Stimulated activated CD8-positive, alpha-beta memory T cell treated with anti-CD3 and anti-CD28 coated beads, Interleukin-15, amount 100 ng/mL, for 48 hours (primary cell): ENCODE measurements at places on chromosomes 2 and 18.

DNA sequence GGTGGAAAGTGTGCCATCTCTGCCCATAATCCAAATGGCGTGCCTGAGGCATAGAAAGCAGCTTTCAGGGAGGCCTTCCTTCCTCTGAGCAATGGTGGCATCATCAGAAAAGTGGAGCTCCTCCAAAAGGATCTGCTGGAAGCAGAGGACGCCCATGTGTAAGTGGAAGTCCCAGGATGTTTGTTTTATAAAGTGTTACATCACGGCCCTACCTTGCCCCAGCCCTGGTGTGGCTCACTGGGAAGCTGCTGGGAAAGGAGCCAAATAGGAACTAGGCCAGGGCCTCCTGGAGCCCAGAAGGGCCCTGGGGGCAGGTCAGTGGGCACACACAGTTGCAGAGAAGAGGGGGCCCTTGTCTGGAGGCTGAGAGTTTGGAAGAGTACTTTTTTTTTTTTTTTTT, 4.2 kb upstream of the ODC1 start:
- DNase-seq: no peak

GRCh38 chr18:33161131-33161530, 279.4 kb downstream of the CCDC178 start:
- DNase-seq: no peak

DNA sequence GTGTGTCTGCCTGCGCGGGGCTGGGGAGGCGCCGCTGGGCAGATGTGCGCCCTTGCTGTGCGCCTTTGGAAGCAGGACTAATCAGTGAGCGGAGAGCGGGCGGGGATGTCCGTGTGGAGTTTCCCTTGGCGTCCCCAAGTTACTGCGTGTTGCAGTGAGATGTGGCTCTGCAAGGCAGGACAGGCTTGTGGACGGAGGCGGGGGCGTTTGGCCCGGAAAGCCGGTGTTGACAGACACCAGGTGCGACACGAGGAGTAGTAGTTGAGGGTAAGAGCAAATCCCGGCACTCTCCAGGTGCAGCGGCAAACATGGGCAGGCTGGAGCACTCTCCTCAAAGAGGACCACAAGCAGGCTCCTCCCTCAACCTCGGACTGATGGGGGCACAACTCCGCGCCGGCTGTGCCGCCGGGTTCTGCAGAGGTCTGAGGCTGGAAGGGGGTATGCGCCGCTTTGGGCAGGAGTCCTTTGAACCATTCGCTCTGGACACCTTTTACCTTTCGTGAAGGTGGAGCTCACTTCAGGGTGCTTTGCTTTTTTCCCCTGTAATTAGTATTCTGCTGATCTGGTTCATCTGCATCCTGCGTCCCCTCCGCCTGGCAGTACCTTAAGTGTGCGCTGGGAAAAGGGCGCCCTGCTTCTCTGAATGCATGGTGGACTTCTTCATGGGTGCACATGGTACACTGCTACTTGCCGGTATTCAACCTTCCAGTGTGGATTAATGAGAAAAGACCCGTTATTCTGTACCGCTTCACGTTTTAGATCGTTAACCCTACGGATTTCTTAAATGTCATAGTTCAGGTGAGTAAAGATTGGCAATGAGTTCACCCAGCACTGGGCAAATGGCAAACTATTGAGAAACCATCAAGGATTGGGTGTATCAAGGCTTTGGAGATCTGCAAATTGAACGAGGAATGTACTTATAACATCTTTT, 608 bp downstream of the CDH7 start:
- no peak for DNase-seq

- no peak for DNase-seq
Measured at GRCh38 chr2:98738304-98738703, 7.4 kb upstream of the MGAT4A start.

DNA sequence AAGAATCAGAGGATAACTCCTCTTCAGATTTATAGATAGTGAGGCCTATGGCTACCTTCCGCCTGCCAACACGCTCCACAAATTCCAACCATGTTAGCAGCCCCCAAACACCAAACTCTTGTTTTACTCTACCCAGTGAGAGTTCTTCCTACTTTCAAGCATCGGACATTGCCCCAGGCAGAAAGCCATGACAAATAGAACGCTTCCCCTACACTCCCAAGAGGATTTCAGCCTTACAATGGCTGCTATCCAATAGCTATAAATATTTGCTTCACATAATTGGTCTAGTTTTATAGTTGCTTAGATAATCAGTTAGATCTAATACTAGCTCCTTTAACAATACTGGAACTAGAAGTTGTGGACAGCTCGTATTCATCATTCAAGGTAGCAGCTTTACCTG, 503.4 kb upstream of the VRK2 start:
- DNase-seq: no peak

GRCh38 chr2:118053681-118054080, 34.6 kb upstream of the INSIG2 start:
- DNase-seq: no peak

DNA sequence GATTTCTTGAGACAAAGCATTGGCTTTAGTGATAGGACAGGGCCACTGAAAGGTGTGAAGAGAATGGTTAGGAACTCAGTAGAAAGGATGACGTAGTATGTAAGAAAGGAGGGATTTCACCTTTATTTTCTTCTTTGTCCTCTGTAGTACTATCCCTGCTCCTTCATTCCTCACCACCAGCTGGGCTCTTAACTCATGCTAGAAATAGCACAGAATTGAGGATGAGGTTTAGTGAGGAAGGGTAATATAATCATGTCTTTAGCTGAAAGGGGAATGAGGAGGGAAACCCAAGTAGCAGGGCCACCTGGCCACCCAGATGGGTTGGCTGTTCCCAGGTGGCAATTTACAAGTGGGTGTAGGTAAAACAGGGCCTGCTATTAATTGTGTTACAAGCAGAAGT, 15.2 kb downstream of the ACVR2A start:
- DNase-seq: no peak

DNA sequence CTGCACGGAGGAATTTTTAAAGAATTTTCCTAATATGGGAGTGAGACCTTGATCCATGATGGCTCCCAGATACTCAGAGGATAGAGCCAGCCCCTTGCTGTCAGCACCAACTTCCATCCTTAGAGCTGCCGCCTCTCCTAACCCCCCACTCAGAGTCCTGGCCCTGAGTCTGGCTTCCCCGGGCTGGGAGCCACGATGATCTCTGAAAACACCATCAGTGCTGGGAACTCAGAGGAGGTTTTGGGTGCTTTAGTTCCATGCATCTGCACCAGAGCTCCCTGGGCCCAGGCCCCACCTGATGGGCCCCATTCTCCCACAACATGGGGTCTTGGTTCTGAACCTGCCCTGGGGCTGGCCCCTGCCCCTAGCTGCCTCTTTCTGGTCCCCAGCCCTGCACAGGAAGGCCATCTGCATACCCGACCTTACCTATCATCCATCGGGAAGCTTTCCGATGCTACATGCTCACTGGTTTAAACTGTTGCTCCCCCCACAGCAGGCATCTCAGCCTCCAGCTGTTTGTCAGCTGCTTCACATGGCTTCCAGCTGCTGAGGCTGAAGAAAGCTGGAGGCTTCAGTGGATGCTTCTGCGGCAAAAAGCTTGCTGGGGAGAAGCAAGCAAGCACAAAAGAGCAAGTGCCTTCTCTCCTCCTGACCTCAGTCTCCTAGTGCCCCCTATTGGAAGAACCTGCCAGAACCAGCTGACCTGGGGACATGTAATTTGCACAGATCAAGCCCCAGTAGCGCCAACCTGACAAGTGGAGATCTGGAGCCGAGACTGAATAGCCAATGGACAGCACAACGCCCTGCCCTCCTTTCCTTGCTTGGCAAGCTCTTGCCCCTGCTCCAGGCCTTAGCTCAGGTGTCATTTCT, 24.2 kb upstream of the RHOB start:
- DNase-seq: no peak

GRCh38 chr2:28475088-28475595, 20.7 kb upstream of the PLB1 start:
- no peak for DNase-seq

- peak; percentile 60 for DNase-seq
Measured at GRCh38 chr2:230614913-230615332, 97.7 kb upstream of the CAB39 start.

DNA sequence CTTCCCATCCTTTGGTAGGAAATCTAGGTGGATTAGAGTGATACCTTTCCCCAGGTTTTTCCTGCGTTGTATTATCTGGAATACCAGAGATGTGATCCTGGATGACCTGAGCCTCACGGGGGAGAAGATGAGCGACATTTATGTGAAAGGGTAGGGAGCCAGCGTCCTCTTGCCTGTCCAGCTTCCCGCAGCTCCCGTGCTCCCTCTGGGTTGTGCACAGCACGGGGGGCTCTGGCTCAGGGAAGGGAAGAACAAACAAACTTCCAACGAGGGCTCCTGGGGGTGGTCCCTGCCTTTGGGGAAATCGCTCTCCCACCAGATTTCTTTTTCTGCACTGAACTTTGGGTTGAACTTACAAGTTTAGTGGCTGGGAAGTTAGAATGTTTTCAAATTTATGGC, 215.7 kb downstream of the DYSF start:
- DNase-seq: no peak

- DNase-seq: no peak
Measured at GRCh38 chr2:236171181-236171679, 3.0 kb upstream of the GBX2 start.

DNA sequence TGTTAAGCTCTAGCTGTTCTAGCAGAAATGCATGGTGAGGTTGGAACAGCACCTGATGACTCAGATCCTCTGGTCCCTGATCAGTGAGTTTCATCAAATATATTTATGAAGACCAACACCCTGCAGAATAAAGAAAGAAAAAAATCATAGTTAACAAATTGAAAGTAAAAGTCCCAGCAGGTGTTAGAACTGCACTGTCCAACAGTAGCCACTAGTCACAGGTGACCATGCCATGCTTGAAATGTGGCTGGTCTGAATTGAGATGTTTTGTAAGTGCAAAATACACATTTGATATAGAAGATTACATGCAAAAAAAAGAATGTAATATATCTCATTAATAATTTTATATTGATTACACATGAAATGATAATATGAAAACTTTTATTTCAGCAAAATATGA, 1010.7 kb upstream of the ZEB2 start:
- DNase-seq: no peak

GRCh38 chr18:9516437-9517064, 41.2 kb downstream of the RALBP1 start:
- no peak for DNase-seq

DNA sequence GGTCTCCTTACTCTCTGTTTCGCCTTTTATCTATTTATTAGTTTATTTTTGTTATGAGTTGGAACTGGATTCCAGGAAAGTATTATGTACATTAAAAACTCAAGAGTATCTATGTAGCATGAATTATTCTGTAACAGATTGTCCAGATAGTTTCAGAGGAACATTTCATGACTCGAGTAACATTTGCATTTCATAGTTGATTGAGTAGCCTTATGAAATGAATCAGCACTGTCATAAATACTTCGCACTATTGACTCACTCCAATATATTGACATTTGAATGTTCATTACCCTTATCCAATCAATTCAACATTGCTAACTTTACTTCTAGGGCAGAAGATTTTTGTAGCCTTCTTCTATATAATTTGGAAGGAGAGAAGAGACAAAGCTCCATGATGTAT, 11.3 kb upstream of the VRK2 start:
- DNase-seq: no peak

DNA sequence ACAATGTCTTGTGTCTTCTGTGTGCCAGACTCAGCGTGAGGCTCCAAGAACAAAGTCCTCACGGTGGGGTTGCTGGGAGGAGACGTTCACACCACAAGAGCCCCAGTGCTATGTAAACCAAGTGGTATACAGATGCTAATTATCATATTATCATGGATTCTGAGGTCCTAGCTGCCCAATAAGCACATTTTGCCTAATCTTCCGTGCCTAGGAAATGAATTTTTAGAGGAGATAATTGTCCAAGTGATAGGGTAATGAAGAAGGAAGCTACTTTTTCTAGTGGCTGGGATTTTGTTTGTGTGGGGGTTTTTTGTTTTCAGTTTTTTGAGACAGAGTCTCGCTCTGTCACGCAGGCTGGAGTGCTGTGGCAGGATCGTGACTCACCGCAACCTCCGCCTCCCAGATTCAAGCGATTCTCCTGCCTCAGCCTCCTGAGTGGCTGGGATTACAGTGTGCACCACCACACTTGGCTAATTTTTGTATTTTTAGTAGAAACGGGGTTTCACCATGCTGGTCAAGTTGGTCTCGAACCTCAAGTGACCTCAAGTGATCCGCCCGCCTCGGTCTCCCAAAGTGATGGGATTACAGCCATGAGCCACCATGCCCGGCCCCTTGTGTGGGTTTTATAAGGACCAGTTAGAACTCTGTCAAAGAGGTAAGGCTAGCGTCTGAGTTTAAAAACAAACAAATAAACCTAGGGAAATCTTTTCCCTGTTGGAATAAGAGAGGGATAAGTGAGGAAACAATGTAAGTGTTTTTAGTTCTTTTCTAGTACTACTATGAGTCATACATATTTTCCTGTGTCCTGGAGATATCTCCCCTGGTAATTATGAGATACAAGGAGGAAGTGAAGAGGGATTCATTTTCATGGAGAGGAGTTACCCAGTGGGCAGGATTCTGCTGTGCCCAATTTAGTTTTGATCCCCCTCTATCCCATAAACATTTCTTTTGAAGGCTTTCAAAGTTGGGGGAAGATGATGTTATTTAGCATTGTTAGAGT, 9.5 kb upstream of the SMAD7 start:
- no peak for DNase-seq

DNA sequence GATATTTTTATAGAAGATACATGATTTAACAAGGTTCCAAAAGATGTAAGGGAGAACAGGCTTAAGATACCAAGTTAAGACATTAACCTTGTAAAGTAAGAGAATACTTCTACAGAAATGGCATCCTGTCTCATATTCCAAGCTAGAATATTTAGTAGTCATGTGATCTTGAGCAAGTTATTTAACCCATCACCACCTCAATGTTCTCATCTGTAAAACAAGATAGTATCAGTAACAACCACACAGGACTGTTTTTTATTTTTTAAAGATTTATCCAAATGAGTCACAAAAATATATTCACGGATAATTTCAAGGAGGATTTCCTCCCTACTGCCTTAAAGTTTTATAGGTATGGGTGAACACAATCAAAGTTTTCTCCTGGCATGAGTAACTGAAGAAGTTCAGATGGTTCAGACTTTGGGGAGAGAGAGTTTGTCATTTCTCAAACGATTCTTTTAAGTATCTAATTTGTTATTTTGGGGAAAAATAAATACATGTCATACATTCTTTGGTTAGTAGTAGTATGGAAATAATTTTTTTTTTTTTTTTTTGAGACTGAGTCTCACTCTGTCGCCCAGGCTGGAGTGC, 25.9 kb downstream of the ROCK1 start:
- DNase-seq: no peak

- DNase-seq: no peak
Measured at GRCh38 chr2:222057347-222058073, 241.3 kb downstream of the PAX3 start.

- no peak for DNase-seq
Measured at GRCh38 chr2:14535156-14535555, 97.4 kb upstream of the LRATD1 start.

DNA sequence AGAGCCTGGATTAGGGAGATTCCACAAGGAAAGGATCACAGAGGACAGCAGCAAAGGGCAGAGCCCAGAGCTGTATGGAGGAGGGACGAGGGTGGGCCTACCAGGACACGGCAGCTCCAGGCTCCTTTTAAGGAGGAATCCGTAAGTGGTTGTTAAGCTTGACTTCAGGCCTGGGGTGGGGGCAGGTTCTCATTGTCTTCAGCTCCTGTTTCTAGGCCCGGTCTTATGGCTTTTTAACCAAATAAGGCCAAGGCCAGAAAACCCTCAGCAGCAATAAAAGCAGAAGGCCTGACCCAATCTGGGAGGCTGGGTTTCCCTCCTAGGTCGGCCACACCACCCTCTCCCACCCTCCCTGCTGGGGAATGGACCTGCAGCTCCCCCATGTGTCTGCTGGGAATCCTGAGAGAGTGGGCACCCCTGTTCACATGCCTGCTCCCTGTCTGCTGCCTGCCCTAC, 111.2 kb downstream of the PLB1 start:
- DNase-seq: no peak
